T-helper 17 cell (primary cell): ENCODE measurements at places on chromosomes 11 and 22. TPM values are rescaled to one million over a fixed set of nuclear protein-coding genes. Genes with fewer than 3 reads are reported as not detected.

- DNase-seq: no peak
Observed at GRCh38 chr11:127098684-127099083, 98.1 kb upstream of the KIRREL3 start.

- no peak for DNase-seq
Observed at GRCh38 chr22:48154943-48155240, 1392.4 kb downstream of the TBC1D22A start.

Gene ATF4
- 260 TPM for total RNA-seq

Gene BAIAP2L2
- total RNA-seq: 0.86 TPM

- DNase-seq: no peak
Observed at GRCh38 chr11:124950601-124951330, 3.2 kb upstream of the CCDC15 start.

DNA sequence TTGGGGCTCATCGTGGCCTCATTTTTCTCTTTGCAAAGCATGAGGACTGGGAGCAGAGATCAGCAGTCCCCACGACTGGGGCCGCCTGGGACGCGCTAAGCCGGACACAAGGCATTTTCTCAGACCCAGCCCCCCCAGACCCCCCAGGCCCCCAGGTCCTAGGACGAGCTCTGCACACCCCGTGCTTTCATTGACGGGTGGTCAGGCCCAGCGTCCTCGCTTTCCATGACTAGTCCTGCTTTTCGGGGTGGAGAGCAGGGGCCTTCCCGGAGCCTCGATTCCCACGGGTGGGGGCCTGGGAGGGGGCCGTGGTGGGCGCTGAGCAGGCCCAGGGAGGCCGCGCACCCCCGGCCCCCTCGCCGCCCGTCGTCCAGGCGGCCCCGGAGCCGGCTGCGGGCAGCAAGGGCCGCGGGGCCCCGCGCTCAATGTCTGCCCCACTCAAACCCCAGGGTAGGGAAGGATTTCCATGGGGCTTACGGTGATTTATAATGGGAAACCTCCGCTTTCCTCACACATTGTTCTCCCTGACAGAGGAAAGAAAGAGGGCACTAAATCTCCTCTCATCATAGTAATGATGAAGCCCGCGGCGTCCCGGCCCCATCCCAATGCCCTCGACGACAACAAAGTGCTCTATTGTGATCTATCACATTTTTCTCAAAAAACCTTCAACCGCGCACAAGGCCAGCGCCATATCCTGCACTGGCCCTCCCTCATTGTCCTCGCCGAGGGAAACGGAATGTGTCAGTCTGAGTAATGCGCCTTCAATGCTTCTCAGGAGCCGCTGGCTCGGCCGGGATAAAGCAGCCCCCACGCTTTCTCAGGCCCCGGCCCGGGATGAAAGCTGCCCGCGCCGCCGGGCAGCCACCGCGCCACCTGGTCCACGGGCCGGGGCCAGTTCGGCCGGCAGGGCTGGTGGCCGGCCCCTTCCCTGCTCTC is 10.4 kb upstream of the LINC01488 start:
- no peak for DNase-seq

Gene MFNG
- 150 TPM for total RNA-seq

DNA sequence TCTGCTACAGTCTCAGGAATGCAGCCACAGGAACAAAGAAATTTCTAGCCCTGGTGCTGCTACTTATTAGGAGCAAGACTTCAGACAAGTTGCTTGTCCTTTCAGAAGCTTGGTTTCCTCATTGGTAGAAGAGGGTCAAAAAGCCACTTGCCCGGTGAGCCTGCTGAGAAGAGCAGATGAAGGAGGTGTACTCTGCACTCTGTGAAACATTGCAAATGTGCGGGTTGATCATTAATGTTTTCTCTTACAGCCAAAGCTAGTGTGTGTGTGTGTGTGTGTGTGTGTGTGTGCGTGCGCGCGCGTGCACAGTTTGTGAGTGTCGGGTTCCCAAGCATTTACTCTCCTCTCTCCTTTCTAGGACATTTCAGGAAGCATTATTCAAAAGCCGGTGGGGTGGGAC is 86.3 kb upstream of the NNMT start:
- DNase-seq: no peak
